SJCRH30 (cell line): ENCODE measurements at places on chromosomes 7 and 10. TPM values are rescaled to one million over a fixed set of nuclear protein-coding genes. Genes with fewer than 3 reads are reported as not detected.
A peak's percentile ranks its signal among the peaks of the same experiment; 100 is the strongest.

DNA sequence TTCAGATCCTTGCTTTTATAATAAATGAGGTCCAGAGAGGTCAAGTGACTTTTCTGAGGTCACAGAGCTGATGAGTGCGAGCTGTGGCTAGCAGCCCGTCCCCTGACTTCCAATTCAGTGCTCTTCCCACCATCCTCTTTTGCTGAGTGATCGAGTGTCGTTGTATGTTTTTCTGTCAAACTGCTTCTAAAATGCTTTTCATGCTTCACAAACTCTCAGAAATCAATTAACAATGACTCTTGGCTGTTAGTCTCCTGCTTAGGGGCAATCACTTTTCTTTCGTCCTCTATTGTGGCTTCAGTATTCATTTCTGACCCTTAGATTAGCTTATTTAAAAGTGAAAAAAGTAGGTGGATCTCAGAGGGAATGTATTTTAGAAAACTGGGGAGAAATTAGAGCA is 423.7 kb downstream of the DPP6 start:
- H3K27me3 ChIP-seq, result peaks cover 3% of the 10 kb centered on the region; the same call in 1 of the 2 replicates
- no peaks in the 10 kb centered on the region for H3K4me1 ChIP-seq
- H3K4me3 ChIP-seq, result no peak overlapping the region
- no peaks in the 10 kb centered on the region for H3K36me3 ChIP-seq
- no peak for DNase-seq
- no peak overlapping the region for H3K27ac ChIP-seq

DNA sequence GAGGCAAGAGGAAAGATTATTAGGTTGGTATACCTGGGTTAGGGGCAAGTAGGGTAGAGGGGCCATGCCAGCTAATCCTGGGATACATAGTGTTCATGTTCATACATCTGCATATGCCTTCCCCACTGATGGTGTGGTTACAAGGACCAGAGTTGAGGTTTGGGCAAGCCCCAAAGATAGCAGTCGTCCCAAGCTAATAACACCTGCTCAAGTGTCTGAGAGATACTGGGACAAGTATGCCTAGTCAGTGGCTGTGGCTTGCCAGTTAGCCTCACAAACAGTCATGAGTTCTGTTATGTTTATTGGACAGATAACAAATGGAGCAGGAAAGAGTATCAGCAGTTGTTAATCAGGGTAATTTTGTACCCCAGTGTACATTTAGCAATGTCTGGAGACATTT is 139.6 kb downstream of the ADAM22 start:
- no peak overlapping the region for H3K4me3 ChIP-seq
- H3K36me3 ChIP-seq, result no peaks in the 10 kb centered on the region
- no peaks in the 10 kb centered on the region for H3K27me3 ChIP-seq
- H3K4me1 ChIP-seq, result no peaks in the 10 kb centered on the region
- DNase-seq, result no peak
- H3K27ac ChIP-seq, result no peak overlapping the region

DNA sequence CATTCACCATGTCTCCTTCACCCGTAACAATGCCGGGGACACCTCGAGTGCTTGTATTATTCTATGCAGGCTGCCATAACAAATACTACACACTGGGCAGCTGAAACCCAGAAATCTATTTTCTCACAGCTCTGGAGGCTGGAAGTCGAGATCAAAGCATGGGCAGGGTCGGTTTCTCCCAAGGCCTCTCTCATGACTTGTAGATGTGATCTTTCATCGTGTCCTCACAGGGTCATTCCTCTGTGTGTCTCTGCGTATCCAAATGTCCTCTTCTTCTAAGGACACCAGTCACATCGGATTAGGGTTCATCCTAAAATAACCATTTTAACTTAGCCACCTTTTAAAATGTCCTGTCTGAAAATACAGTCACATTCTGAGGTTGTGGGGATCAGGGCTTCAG is 303.5 kb downstream of the KLF6 start:
- H3K36me3 ChIP-seq, result no peaks in the 10 kb centered on the region
- H3K27ac ChIP-seq, result no peak overlapping the region
- no peak for DNase-seq
- H3K27me3 ChIP-seq, result no peaks in the 10 kb centered on the region

DNA sequence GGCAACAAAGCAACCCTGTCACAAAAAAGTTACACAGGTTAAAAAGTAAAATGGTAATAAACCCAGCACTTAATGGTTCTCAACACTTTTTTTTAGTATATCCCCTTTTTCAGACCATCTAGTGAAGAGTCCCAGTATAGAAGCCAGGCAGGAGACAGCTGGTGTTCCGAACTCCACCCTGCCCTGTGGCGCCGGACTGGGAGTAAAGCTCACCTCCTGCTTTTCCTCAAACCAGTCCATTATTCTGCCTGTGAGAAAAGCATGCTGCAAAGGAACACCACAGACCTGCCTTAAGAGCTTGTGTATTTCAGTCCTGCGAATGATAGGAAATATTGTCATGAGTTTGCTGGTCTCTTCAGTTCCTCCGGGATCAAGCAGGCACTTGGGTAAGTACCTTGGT is 81.0 kb downstream of the EZH2 start:
- no peaks in the 10 kb centered on the region for H3K4me1 ChIP-seq
- H3K36me3 ChIP-seq, result peaks cover 74% of the 10 kb centered on the region
- DNase-seq, result no peak
- no peak overlapping the region for H3K27ac ChIP-seq

DNA sequence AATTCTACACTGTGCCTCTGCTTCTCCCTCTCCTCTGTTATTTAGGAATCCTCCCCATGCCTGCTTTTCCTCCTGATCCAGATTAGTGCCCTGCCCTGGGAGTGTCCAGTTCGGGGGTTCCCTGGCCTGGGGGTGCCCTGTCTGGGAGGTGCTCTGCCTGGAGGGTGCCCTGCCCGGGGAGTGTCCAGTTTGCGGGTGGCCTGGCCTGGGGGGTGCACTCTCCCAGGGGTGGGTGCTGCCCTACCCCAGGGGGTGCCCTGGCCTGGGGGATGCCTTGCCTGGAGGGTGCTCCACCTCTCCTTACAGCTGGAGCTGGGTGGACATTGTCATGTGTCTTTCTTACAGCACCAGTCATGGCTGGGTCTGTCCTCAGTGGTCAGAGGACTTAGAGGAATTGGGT is 20.2 kb downstream of the RAMP3 start:
- H3K4me1 ChIP-seq, result no peaks in the 10 kb centered on the region
- H3K4me3 ChIP-seq, result no peak overlapping the region
- H3K27ac ChIP-seq, result no peak overlapping the region
- peaks cover 20% of the 10 kb centered on the region for H3K27me3 ChIP-seq

DNA sequence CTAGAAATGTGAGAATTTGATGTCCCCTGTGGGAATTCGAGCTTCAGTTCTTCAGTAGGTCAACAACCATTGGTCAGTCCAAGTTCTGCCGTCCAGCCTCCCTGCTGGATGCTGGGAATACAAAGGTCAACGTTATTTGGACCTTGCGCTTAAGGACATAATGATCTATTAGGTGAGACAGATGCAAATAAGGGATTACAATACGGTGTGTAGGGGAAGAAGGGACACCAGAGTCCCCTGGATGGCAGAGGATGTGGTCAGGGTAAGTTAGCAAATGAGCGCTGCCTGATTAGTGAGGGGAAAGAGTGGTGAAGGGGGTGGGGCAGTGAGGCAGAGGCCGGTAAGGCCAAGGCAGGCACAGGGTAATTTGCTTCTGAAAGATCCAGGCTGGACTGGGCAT is 16.2 kb downstream of the CCNY start:
- H3K27me3 ChIP-seq, result no peaks in the 10 kb centered on the region
- no peak for DNase-seq
- no peak overlapping the region for H3K4me3 ChIP-seq
- H3K4me1 ChIP-seq, result no peaks in the 10 kb centered on the region; the same call in 1 of the 2 replicates
- no peak overlapping the region for H3K27ac ChIP-seq

DNA sequence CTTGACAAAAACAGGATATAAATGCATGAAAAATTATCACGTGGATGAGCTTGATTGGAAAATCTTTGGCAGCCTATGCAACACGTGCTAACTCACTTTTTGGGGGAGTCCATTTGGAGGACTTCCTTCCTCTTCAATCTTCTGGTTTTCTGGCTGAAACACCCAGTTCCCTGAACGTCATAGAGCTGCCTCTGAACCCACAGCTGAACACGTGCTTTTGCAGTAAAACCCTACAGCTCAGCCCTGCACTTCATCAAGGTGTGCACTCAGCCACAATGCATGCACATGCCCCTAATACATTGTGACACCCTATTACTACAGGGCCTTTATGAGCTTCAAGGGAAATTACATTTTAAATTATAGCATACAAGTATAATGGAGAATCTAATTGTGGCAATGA is 808.7 kb upstream of the AUTS2 start:
- H3K27me3 ChIP-seq, result 0 out of 2 replicates have a peak, but pooled peaks cover 11% of the 10 kb centered on the region
- H3K4me1 ChIP-seq, result no peaks in the 10 kb centered on the region
- H3K27ac ChIP-seq, result no peak overlapping the region
- H3K36me3 ChIP-seq, result no peaks in the 10 kb centered on the region
- H3K4me3 ChIP-seq, result no peak overlapping the region

The DLX5 gene
- total RNA-seq, result not detected in 2 replicates

DNA sequence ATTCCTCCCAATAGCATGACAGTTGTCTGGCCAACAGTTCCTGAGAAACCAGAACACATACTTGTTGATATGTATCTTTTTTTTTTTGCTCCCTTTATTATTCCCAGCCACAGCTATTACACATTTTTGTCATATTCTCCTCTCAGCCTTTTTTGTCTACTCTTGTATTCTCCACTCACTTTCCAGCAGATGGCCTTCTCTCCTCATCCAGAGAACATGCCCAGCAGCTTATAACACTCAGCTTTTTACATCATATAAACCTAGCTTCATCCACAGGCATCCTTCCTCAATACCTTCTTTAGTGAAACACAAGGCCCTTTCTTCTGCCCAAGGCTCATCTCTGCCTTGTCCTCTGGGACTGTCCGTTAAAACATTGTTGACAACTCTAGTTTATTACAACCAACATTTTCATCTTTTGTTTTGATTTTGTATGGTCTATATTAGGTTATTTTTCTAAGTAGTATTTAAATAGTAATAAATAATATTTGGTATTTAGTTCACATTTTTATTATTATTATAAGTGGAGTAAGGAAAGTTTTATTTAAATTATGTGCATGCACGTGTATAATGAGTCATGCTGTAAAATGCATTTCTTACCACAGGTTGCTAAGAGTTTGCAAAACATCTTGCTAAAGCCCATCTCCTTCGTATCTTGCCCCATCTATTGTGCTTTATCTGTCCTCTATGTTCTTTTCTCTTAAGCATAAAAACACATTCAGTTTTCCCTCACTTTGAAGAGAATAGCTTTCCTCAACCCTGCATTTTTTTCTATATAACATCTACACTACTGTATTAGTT is 101.5 kb downstream of the ORC5 start:
- H3K4me3 ChIP-seq, result no peak overlapping the region
- DNase-seq, result peak; percentile 31
- H3K27ac ChIP-seq, result no peak overlapping the region
- no peaks in the 10 kb centered on the region for H3K4me1 ChIP-seq
- no peaks in the 10 kb centered on the region for H3K36me3 ChIP-seq

GRCh38 chr7:139687980-139688632 is 89.7 kb downstream of the HIPK2 start:
- no peak overlapping the region for H3K27ac ChIP-seq
- DNase-seq, result no peak
- no peaks in the 10 kb centered on the region; the same call in 1 of the 2 replicates for H3K36me3 ChIP-seq
- no peak overlapping the region for H3K4me3 ChIP-seq
- no peaks in the 10 kb centered on the region for H3K4me1 ChIP-seq

The PRSS2 gene
- not detected in 2 replicates for total RNA-seq

- H3K4me3 ChIP-seq, result peak overlapping the region; percentile 53
- peak overlapping the region; percentile 61 for H3K27ac ChIP-seq
- H3K27me3 ChIP-seq, result no peaks in the 10 kb centered on the region
- H3K4me1 ChIP-seq, result peaks cover 15% of the 10 kb centered on the region
- no peaks in the 10 kb centered on the region for H3K36me3 ChIP-seq
Observed at GRCh38 chr10:33423154-33423529, 88.7 kb upstream of the NRP1 start.

GRCh38 chr10:10326116-10326515 is 691.6 kb upstream of the CELF2 start:
- no peak overlapping the region for H3K4me3 ChIP-seq
- no peak overlapping the region for H3K27ac ChIP-seq
- DNase-seq, result peak; percentile 22
- H3K27me3 ChIP-seq, result no peaks in the 10 kb centered on the region

DNA sequence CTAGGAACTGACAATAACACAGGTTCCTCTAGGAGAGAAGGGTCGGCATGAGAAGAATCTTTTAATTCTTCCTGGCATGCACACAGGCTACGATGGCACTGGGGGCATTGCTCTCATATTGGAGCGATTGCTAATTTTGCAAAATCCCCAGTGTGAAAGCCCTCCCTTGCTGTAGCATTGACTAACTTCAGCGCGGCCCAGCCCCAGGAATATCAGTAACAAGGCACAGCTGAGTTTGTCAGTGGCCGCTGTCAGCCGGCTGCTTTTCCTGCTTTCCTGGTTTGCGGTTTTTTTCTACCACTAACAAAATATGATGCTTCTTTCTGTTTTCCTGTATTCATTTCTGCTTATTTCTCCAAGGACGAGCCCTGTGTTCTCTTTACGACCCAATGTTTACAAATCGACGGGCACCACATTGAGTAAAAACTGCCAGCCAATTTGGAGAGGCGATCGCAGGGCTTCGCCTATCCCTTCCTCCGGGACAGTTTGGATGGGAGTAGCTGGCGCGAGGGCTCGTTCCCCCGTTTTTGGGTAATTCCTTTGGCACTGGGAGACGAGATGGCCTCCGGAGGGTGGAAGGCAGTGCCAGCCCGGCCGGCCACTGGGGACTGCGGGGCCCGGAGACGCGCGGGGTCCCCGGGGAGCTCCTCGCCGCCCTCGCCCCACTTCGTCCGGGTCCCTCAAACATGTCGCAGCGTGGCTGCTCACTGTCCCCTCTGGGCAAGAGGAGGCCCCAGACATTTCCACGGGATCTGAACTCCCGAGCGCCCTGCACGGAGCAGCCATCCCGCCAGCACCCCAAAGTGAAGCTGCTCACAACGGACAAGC is 967 bp downstream of the ADARB2 start:
- no peaks in the 10 kb centered on the region for H3K4me1 ChIP-seq
- no peak for DNase-seq
- H3K27ac ChIP-seq, result no peak overlapping the region

DNA sequence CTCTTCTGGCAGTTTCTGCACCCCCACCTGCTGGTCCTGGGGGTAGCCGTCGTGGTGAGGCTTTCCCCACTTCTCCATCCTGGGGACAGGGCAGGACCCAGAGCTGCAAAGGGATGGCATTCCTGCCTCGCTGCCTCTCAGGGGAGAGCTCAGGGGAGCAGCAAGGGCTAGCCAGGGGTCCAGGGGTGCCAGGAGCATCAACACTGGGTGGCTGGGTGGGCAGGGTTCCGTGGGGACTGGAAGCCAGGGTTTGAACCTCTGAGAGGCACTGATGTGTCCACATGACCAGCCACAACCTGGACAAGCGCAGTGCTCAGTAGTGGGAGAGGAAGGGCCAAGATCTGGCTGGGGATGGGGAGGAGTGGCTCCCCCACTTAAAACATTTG is 5.6 kb downstream of the ABCB8 start:
- H3K36me3 ChIP-seq, result no peaks in the 10 kb centered on the region
- no peaks in the 10 kb centered on the region for H3K27me3 ChIP-seq
- no peak overlapping the region for H3K27ac ChIP-seq
- H3K4me1 ChIP-seq, result peaks cover 14% of the 10 kb centered on the region
- no peak overlapping the region for H3K4me3 ChIP-seq
